ENCODE measurements at places on chromosomes 16 and 17. TPM values are rescaled to one million over a fixed set of nuclear protein-coding genes. Genes with fewer than 3 reads are reported as not detected.

DNA sequence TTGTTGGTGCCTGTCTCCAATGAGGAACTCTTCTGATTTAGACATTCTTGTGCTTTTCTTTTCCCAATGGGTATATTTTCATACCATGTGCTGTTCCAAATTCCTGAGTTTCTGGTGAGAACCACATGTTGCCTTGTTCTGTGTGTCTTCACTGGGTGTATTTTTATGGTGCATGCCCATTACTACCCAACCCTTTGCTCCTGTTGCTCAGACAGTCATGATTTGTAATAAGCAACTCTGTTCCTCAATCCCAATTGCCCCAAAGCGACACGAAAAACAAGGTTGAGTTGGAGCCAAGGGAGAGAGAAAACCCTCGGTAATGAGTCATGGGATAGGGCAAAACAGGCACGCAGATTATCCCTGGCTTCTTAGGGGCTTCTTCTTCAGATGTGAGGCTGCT is 101.8 kb downstream of the ABCA8 start:
- DNase-seq: no peak
- no peak overlapping the region for H3K27ac ChIP-seq
- H3K4me1 ChIP-seq: no peaks in the 10 kb centered on the region
- H3K36me3 ChIP-seq: no peaks in the 10 kb centered on the region
- H3K4me3 ChIP-seq: no peak overlapping the region

- no peaks in the 10 kb centered on the region for H3K36me3 ChIP-seq
- H3K27me3 ChIP-seq: no peaks in the 10 kb centered on the region
- no peak overlapping the region for H3K27ac ChIP-seq
- no peak overlapping the region for H3K4me3 ChIP-seq
Measured at GRCh38 chr16:17773698-17774101, 302.9 kb upstream of the XYLT1 start.

DNA sequence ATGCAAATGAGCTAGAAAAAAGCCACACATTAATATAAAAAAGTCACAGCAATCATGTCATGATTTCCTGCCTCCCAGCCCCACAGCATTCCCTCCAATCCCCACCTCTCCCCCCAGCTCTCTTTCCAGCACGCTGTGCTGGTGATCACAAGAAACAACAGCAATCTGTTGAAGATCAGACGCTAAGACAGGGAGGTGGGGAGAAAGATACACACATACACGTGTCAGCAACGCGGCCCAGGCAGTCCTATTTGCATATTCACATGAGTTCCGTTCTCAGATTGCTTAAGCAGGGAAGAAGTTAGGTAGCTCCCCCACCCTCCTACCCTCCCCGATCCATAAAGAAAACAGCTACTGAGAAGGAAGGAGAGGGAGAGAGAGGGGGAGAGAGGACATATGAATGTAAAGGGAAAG is 405.5 kb upstream of the PSMD7 start:
- no peak overlapping the region for H3K27ac ChIP-seq
- H3K27me3 ChIP-seq: peaks cover 16% of the 10 kb centered on the region
- H3K4me1 ChIP-seq: peaks cover 9% of the 10 kb centered on the region
- DNase-seq: no peak
- no peaks in the 10 kb centered on the region for H3K36me3 ChIP-seq
- no peak overlapping the region for H3K4me3 ChIP-seq

- no peak for DNase-seq
- H3K4me3 ChIP-seq: no peak overlapping the region
- H3K27ac ChIP-seq: no peak overlapping the region
- peaks cover 86% of the 10 kb centered on the region for H3K36me3 ChIP-seq
Measured at GRCh38 chr17:64038331-64039105, 18.1 kb upstream of the ICAM2 start.

DNA sequence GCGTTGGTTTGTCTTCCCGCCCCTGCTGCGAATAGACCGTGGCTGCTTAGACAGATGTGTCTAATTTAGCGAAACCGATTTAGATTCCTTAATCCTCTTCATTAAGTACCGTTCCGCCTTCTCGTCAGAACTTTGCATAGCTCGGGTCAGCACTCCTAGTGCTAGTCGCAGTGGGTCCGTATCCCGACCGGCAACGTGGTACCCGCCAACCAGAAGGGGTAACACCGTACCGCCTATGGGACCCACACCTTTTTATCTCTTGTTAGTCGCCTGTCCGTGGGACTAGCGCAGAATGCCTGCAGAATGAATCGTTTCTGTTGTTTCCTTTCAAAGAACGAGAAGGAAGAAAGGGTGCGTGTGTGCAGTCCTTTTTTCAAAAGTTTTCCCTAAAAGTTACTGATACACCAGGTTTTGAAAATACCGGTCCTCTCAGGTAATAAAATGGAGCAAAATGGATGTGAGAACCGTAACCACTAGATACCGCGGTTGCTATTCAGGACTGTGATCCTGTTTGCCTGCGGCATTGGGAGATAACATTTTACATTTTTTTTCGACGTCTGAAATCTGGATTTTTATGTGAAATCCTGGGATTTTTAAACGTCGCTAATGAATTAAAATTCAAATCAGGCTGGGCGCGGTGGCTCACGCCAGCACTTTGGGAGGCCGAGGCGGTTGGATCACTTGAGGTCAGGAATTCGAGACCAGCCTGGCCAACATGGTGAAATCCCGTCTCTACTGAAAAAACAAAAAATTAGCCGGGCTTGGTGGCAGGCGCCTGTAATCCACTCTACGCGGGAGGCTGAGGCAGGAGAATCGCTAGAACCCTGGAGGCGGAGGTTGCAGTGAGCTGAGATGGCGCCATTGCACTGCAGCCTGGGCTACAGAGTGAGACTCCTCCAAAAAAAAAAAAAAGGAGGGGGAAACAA is 998 bp upstream of the SRSF1 start:
- H3K27me3 ChIP-seq: no peaks in the 10 kb centered on the region
- peak overlapping the region; percentile 99 for H3K27ac ChIP-seq
- peaks cover 34% of the 10 kb centered on the region for H3K4me1 ChIP-seq

DNA sequence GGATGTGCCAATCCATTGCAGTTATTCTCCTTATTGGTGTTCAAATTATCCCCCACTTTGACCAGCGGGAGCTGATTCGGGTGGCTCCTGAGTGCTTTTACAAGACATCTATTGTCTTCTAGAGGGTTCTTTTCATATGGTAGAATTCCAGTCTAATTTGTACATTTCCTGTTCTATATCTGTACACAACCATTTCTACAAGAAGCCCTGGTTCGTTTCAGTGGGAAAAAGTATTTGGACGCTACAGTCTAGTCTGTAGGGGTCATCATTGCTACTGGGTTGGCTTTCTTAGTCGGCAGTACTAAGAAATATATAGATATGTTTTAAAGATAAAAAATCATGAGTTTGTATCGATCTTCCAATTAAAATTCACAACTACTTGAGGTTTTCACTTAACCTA is 262.6 kb downstream of the MAP2K6 start:
- no peak overlapping the region for H3K27ac ChIP-seq
- H3K4me1 ChIP-seq: no peaks in the 10 kb centered on the region
- no peaks in the 10 kb centered on the region for H3K36me3 ChIP-seq
- no peak overlapping the region for H3K4me3 ChIP-seq

- H3K4me3 ChIP-seq: peak overlapping the region; percentile 18
- H3K4me1 ChIP-seq: peaks cover 59% of the 10 kb centered on the region
- H3K27ac ChIP-seq: peak overlapping the region; percentile 52
- no peaks in the 10 kb centered on the region for H3K36me3 ChIP-seq
- peak; percentile 55 for DNase-seq
Measured at GRCh38 chr17:67435122-67435521, 58.0 kb downstream of the PITPNC1 start.

GRCh38 chr16:50879873-50880695 is 138.2 kb downstream of the CYLD start:
- no peak overlapping the region for H3K4me3 ChIP-seq
- no peak for DNase-seq
- peaks cover 1% of the 10 kb centered on the region for H3K4me1 ChIP-seq
- no peak overlapping the region for H3K27ac ChIP-seq
- H3K27me3 ChIP-seq: peaks cover 6% of the 10 kb centered on the region
- no peaks in the 10 kb centered on the region for H3K36me3 ChIP-seq

Gene CA5A
- total RNA-seq: not detected

Gene METTL9
- total RNA-seq: 73.9 TPM

All from activated T-helper 2 cell treated with anti-CD3 and anti-CD28 coated beads, Interferon-gamma antibody, Interleukin-2, Interleukin-4, amounts not matched to agents 10 μg/mL and 5 μg/mL and 100 μg/mL, durations not matched to agents 14 hours and 24 hours and 36 hours (primary cell).